ENCODE measurements at places on chromosomes 3 and 15.
A peak's percentile ranks its signal among the peaks of the same experiment; 100 is the strongest.

GRCh38 chr3:73315706-73316105 lies 254.2 kb downstream of the EBLN2 start:
- no peak for DNase-seq

GRCh38 chr3:68288085-68288484 lies 633.7 kb upstream of the SUCLG2 start:
- DNase-seq, result no peak

- DNase-seq, result no peak
Observed at GRCh38 chr3:190595179-190595795, 81.4 kb downstream of the IL1RAP start.

DNA sequence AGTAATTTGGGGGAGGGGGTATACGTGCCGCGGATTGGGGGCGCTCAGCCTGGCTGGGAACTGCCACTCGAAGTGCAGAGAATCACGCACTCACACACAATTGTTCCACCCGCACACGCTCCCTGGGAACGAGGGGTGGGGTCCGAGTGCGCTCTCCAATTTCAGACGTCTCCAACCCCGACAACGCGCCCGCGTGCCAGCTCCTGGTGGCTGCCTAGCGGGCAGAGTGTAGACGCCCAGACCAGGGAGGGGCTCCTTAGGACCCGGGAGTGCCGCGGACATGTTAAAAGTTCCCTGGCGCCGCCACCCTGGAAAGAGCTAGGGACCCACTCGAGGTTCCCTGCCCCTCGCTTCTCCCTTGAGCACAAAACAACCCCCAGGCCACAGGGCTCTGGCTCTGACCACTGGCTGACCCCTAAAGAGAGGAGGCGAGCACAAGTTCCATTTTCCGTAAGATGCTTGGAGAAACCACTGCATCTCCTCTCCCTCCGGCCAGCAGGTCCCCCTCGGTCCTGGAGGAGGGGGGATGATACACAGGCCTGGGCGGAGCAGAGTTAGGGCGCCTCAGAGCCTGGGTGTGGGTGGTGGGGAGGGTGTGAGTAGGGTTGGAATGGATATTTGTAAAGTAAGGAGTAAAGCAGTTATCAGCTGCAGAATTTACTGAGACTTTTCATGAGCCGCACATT lies 894 bp upstream of the ANKRD63 start:
- DNase-seq, result no peak

DNA sequence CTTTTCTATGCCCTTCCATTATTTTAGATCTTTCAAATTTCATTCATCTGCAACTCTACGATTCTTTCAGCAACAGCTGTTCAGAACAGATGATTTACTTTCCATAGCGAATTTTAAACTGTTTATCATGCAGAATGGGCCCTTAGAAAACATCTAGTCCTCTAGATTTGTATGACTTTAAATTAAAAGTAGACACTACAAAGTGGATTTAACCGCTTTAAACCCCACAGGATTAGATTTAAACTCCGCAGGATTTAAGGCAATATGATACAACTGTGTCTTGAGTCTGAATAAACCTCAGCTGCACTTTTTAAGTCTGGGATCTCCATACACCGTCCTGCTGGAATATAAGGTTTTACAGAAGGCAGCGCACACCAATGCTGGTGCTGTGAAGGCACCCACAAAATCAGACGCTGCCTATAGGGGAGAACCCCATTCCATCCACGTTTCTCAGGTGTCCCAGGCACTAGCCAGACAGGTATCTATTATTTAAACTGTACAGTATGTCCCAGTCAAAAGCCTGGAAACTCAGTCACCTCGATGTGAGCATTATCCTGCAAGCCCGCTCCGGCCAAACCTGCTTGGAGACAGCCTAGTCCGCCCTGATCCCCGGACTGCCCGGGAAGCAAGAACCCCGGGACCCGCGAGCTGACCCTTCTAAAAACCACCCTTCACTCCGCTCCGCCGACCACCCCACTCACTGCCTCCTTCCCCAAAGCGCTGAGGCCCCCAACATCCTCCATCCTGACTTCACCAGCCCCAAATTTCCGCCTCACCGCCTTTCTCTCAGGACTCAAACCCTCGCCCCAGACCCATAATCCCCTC lies 768 bp downstream of the ANO10 start:
- peak; percentile 3 for DNase-seq

DNA sequence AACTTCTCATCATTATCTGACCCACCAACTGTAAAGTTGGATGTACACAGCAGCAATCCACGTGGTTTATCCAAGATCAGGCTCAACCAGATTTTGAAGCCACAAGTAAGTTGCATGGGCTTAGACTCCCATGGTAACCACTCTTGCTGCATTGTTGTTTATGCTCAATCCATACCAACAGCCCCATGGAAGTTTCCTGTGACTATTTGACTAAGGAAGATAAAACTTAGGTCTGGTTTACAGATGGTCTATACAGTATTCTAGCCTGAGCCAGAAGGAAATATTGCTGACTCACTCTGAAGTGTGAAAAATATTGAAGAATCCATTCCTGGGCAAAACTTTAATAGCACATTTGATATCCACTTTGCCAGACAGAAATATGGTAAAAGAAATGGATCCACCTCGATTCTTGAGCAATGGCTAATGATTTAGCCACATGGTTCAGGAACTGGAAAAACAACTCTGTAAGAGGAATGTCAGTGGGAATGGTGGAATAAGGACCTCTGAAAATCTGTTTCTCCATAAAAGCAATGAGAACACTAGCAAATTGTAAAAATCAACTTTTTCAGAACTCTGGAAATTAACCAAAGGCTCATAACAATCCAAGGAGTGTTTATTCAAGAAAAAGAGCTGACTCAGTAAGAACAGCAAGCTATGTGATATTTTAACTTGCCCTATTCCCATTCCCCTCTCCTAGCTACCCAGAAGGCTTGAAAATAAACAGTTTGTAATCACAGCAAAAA lies 162.9 kb upstream of the STT3B start:
- no peak for DNase-seq

- DNase-seq, result no peak
Observed at GRCh38 chr3:160163229-160163878, 61.9 kb upstream of the C3orf80 start.

Measured in activated T-helper 1 cell treated with anti-CD3 and anti-CD28 coated beads, Interleukin-12 subunit alpha, Interleukin-12 subunit beta, Interleukin-2, Interleukin-4 antibody, amounts not matched to agents 30 ng/mL and 10 ng/mL and 1 ng/mL, durations not matched to agents 14 hours and 24 hours and 36 hours (primary cell).